BE2C (cell line): ENCODE measurements at places on chromosomes 7 and 10.

- no peak for DNase-seq
These were observed 79.3 kb downstream of the GRID1 start for GRCh38 chr10:86287110-86287793.

GRCh38 chr7:108736221-108736891 is 166.7 kb downstream of the DNAJB9 start:
- DNase-seq: no peak

GRCh38 chr7:122304996-122305421 is 459 bp upstream of the FEZF1 start:
- no peak for DNase-seq

DNA sequence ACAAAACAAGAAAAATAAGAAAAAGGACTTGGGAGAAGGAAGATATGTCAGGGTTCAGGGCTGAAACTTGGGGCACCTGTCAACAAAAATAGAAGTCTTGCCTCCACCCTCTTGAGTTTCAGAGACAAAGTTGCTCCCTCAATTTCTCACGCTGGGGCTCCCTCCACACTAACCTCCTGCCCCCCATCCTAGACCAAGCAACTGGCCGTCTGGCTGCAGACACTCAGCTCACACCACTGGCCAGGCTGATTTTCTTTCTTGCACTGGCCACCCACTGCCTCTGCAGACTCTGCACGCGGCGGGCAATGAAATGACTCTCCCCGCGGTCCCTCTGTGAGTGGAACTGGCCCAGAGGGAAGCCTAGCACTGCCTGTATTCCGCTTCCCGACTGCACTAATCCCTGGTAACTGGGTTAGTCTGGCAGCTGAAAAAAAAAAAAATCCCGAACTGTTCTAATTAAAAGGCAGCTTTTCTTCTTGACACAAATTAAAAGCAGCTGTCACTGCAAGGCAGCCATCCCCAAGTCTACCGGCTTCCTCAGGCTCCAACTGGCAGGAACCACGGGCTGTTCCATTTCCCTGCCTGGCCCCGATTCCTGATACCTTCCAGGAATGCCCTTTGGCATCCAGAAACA is 83.5 kb downstream of the SPDYE5 start:
- peak; percentile 63 for DNase-seq

DNA sequence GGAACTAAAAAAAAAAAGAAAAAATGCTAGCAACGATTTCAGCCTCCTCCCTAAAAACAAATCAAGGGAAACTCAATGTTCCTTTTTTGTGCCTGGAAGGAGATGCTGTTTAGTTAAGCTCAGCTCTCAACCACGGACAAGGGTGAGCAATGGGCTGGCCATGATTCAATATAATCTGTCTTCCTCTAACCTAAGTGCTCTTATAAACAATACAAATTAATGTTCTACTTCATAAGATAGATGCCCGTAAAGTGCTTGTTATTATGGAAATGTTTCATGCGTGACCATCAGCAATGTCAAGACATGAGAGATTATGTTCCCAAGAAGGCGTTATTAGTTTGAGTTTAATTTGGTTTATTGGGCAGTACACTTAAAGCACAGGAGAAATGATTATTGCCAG is 320.3 kb downstream of the SFMBT2 start:
- no peak for DNase-seq

GRCh38 chr7:81627536-81628287 is 142.1 kb downstream of the HGF start:
- DNase-seq: no peak

- no peak for DNase-seq
These were observed 356.3 kb downstream of the CXCL12 start for GRCh38 chr10:44028384-44029137.

DNA sequence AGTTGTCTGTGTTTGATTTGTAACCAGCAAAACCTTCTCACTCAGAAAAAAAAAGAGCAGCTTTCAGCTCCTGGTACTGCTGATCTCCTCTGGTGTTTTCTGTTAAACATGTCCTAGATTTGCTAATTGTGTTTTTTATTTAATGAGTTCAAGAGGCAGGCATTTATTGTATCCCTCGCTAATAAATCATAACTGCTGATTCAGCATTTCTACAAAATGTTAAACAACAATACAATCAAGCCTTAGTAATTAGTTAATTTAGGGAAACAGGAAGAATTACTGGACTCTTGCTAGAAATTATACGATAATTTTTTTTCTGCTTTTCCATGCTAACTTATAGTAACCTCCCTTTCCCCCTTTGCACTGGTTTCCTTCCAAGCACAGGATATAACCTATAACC is 66.8 kb upstream of the NRP1 start:
- DNase-seq: no peak

DNA sequence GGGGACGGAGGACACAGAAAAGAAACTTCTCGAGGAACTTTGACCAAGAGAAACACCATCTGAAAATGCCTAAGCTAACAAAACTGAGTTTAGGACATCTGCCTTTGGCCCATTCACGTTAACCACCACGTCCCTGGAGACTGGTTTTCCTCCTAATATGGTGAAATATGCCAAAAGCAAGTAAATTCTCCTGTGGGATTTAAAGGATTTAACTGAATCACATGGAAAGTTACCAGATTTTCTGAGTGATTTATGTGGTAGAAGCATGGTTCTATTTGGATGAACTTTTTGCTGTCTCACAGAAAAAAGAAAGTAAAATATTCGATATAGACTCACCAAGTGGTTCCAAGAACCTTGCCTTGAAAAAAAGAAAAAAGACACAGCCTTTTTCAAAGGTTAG is 30.4 kb upstream of the BMPER start:
- no peak for DNase-seq

- no peak for DNase-seq
These were observed 52.5 kb upstream of the NRP1 start for GRCh38 chr10:33386926-33387325.

GRCh38 chr7:118826246-118826645 is 601.7 kb downstream of the ANKRD7 start:
- DNase-seq: no peak

DNA sequence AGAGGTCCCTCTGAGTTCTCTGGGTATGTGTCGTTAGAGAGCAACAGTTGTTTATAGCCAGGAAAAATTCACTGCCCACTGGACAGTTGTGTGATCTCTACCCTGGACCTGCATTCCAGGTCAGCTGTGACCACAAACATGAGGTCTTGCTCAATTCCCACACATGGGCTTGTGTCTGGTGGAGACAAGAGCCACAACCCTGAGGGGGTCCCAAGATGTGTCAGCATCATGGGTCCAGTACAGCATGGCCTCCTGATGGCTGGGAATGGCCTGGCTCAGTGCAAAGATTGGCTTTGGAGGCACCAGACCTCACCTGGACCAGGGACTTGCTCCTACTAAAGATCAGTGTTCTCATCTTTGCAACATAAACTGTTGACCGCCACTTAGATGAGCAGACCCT is 751.6 kb downstream of the GRID1 start:
- DNase-seq: no peak

DNA sequence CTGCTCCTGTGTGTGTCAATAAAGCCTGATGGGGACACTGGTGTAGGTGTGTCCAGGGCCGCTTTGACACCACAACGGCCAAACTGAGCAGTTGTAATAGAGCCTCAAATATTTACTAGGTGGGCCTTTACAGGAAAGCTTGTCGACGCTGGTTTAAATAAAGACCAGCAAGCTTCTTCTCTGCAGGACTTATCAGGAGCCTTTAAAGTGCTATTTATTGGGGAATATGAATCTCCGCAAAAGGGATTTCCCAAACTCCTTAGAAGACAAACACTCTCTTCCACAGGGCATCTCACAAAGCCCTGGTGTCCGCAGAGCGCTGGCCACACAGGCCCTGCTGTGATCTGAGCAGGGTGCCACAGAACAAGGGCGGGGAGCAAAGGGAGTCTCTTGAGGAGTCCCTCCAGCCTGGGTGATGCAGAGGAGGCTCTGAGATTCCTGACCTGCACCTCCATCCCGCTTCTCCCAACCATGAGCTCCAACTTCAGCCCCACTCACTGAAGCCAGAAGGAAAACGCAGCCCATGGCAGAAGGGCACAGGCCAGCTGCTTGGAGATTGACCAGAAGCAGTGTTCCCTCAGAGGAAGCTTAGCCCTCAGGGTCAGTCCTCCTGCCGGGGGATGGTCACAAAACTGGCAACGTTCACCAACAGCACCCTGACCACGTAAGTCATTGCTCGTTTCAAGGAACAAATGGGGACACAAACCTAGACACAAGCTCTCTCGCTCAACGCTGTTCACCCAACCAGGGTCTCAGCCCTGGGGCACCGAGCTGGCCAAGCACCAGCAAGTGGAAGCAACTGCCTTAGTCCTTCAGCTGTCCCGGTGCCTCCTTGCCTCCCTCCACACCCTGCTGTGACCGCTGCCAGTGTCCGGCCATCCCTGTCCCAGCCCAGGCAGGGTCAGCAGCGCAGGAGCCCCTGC is 129.5 kb downstream of the OAT start:
- DNase-seq: no peak

DNA sequence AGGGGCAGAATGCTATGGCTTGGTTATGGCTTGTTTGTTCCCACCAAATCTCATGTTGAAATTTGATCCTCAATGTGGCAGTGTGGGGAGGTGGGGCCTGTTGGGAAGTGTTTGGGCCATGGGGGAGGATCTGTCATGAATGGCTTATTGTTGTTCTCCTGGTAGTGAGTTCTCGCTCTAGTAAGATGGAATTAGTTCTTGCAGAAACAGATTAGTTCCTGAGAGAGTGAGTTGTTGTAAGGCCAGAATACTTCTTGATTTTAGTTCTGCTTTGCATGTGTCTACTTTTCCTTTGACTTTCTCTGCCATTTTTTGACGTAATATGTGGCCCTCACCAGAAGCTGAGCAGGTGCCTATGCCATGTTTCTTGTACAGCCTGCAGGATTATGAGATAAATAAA is 188.2 kb downstream of the KIF20B start:
- DNase-seq: no peak

DNA sequence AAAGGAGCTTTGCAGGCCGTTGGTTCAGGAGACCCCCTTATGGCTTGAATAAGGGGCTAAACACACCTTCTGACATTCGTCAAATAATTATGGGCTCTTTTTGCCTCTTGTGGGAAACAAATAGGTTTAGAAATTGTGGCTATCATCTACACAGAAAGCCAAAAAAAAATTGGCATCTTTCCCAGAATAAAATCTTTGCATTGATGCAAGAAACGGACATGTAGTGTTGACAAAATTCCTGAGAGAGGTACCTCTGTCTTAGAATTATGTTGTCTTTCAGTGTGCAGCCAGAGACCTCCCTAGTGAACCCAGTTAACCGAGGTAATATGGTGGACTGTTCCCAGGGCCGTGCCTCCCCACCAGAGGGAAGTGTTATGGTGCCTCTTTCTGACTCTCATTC is 283.9 kb downstream of the SDHAF3 start:
- no peak for DNase-seq

GRCh38 chr7:71386152-71386785 is 254.3 kb downstream of the GALNT17 start:
- DNase-seq: no peak

DNA sequence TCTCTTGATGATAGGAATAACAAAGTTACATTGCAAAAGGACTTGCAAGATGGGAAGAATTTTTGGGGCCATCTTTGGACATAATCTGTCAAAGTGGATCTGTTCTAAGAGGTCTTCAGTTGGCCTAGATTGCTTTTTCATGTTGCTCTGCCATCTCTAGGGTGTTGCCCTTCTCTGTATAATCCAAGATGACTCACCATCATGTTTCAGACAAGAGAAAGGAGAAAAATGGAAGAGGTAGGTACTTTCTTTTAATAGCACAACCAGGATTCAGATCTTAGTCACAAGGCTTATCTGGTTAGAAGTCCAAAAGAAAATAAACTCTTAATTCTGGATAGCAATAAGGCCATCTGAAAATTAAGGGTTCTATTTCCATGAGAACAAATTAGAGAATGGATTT is 38.7 kb upstream of the FOXP2 start:
- DNase-seq: no peak

GRCh38 chr7:70568674-70569334 is 563.1 kb upstream of the GALNT17 start:
- peak; percentile 65 for DNase-seq

DNA sequence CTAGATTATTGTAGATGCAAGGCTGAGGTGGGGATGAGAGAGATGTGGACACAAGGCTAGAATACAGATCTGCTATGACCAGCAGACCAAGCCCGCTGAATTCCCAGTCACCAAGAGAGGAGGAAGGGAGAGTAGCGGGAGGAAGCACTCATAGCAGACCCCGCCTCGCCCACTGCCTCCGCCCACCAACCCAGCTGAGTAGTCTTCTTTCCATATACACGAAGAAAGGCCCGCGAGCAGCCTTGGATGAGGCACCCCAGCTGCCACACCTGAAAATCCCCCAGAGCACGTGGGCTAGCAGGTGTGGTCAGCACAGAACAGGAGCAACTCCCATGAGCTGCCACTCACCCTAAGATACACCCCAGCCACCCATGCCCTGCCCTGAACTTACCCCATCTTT is 7.9 kb upstream of the H2BK1 start:
- no peak for DNase-seq

GRCh38 chr10:86553639-86554038 is 32.0 kb upstream of the WAPL start:
- no peak for DNase-seq

DNA sequence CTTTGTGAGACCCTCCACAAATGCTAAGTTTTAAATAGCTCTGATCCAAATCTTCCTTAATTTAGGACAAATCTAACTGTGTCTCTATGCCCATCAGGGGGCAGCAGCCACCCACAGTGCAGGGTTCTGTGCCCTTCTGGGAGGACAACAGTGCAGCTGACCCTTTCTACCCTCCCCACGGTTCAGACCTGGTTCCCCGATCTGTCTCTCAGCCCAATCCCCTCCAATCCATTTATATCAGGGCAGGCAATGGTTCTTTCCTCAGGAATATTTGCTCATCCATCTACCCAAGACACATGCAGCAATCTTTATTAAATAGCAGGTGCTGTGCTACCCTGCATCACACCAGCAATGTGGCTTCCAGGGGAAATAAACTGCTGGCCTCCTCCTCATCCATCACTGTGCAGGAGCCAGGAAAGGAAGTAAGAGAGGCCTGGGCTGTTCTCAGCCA is 4.0 kb upstream of the RBM28 start:
- peak; percentile 90 for DNase-seq

DNA sequence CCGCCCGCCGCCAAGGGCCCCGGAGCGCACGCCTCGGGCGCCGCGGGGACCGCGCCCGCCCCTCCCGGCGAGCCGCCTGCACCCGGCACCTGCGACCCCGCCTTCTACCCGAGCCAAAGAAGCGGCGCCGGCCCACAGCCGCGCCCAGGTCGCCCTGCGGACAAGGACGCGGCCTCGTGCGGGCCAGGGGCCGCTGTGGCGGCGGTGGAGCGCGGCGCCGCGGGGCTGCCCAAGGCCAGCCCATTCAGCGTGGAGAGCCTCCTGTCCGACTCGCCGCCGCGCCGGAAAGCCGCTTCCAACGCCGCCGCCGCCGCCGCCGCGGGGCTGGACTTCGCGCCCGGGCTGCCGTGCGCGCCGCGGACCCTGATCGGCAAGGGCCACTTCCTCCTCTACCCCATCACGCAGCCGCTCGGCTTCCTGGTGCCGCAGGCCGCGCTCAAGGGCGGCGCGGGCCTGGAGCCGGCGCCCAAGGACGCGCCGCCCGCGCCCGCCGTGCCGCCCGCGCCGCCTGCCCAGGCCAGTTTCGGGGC is 3.5 kb downstream of the UNCX start:
- DNase-seq: no peak

- no peak for DNase-seq
These were observed 3.6 kb downstream of the ARL3 start for GRCh38 chr10:102710609-102711008.
